ENCODE measurements at places on chromosomes 6 and 20.

- no peak for DNase-seq
Measured at GRCh38 chr20:58889798-58890517, 37.4 kb downstream of the GNAS start.

- no peak for DNase-seq
Measured at GRCh38 chr6:34530753-34531365, 25.3 kb downstream of the SPDEF start.

DNA sequence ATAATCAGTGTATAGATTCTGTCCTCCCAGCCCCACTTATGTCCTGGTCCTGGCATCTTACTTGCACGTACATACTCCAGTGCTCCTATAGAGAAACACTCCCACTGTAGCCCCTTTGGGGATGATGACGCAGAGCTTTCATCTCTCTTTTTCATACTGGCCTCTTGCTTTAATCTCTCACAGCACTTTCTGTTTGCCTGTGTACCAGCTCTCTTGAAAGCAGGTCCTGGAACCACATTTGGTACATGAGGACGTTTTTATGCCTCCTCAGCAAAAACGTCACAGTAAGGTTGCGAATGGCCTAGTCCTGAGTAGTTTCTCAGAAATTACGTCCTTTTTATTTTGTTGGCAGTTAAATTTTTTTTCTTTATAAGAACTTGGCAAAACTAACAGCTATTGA lies 10.8 kb downstream of the L3MBTL3 start:
- no peak for DNase-seq

- DNase-seq, result no peak
Measured at GRCh38 chr6:41939176-41939847, 2.3 kb downstream of the CCND3 start.

DNA sequence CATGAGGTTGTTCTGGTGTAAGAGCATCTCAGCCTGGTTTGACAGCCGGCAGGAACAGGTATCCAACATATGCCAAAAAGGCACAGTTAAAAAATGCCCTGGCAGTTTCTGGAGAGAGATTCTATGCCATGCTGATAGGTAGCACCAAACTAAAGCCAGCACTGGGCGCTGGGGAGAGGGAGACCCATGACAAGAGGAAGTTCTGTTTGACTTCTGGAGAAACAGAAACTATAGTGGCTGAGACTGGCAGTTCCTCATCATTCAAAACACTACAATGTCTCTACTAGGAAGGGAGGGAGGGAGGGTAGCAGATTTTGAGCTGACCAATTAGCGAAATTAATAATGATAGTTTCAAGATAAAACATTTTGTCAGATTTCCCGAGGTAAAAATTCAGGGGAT lies 174.1 kb downstream of the ADAT2 start:
- DNase-seq, result no peak

- no peak for DNase-seq
Measured at GRCh38 chr20:13271098-13271497, 50.0 kb downstream of the ISM1 start.

DNA sequence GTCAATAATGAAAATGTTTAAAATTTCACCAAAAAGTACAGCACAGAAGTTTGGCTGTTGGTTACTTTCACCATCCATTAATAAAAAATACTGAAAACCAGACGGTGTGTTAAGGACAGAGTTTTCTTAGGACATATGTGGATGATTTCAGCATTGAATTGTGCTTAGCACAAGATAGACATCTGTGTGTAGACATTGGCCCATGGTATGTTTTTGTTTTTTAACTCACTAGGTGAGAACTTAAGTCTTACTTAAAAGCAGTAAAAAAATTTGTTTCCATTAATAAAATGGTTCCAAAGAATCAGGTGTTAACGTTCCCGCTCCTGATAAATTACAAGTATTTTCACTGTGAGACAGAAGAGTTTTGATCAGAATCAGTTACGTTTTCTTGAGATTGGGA lies 4.2 kb downstream of the TBPL1 start:
- DNase-seq, result no peak

DNA sequence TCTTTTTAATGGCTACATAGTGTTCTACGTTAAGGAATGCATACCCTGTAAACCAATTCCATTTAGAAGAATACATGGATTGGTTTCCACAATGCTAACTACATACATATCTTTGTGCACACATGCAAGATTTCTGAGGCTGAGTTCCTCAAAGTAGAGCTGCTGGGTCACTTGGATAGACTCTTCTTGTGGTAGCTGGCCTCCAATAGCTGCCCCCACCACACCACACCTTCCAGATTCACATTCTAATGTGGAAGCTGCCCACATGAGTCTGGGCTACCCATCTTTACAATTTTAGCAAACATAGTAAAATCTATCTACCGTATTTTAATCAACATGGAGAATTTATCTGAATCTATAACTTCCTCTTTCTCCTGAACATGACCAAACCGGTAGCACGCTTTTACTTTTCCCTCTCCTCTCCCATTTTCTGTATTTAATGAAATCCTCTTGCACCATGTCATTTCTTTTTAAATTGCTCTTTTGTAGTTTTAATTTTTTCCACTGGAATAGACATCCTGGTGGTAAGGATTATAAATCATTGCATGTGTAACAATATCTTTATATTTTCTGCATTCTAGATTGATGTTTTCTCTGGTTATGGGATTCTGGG lies 74.7 kb upstream of the CITED2 start:
- no peak for DNase-seq

- no peak for DNase-seq
Measured at GRCh38 chr6:68458447-68458846, 176.6 kb upstream of the ADGRB3 start.

DNA sequence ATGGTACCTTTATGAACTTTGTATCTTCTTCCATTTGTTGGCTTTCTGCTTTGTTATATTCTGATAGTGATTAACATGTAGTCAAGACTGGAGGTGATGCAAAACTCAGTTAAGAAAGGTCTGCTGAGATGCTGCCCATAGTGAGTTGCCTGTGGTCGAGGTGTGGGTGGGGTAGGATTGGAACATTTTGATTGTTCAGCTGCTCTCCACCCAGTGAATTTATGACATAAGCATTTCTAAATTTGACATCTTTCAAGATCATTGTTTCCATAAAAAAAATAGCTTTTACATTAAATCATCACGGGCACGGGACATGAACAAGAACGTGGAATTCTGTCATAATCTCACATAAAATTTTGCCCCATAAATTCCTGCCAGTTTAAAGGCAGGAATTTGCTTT lies 146.6 kb upstream of the POU3F2 start:
- no peak for DNase-seq

- no peak for DNase-seq
Measured at GRCh38 chr6:47126647-47127391, 84.7 kb upstream of the ADGRF1 start.

GRCh38 chr6:455835-456234 lies 64.3 kb downstream of the IRF4 start:
- DNase-seq, result no peak

DNA sequence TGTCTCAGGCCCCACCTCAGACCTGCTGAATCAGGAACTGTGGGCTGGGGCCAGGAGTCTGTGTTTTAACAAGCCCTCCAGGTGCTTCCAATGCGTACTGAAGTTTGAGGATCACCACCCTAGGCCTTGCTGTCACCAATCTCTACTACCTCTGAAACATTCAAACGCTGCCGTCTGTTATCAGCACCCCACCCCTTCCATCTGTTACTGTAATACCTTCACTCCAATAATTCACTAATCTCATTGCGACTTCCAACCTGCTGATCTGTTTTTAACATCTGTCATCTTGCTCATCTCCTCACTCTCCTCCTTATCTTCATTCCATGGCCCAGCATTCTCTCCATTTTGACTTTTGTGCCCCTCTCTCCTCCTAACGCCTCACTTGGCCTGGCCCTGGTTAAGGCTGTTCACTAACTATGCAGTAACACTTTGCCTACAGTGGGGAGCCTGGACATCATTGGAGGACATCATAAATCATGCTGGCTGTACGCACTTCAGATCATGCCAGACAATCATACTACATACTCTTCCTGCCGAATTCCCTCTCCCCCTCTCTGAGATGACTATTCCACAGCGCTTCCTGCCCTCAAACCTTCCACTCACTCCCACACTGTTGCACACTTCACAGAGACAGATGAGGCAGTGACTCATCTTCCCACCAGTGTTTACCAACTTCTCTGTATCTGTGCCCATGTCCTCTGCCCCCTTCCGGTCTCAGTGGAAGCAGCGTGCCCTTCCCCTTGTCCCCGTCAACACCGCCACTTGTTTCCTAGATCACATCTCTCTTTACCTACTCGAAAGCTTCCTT lies 3.0 kb upstream of the GUCA1B start:
- no peak for DNase-seq

GRCh38 chr6:82038631-82039030 lies 208.9 kb downstream of the IBTK start:
- no peak for DNase-seq

DNA sequence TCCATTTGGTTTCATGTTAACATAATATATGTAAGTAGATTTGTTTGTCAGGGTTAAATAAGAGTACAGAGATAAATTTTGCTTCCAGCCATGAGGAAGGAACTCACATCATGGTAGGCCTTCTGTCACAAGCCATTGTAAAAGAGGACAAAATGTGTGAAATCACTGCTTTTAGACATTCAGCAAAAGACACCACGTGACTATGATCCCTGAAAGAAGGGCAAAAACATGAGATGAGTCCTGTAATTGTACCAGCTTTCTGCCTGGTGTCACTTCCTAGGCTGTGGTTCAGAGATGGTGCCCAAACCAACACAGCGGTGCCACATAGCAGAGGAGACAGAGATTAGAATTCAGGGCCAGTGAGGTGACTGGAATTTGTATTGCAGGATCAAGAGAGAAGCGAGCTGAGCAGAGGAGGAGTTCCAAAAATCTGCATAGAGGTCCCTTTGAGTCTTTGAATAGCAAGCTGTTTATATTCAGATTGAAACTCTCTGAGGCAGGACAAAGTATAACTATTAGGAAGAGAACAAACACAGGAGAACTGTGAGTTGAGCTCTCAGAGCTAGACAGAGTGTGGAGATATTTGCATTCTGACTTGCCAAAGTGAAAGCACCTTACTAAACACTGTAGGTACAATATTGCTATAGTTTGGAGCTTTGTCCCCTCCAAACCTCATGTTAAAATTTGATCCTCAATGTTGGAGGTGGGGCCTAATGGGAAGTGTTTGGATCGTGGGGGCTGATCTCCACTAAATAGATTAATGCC lies 52.6 kb upstream of the PDE7B start:
- no peak for DNase-seq

DNA sequence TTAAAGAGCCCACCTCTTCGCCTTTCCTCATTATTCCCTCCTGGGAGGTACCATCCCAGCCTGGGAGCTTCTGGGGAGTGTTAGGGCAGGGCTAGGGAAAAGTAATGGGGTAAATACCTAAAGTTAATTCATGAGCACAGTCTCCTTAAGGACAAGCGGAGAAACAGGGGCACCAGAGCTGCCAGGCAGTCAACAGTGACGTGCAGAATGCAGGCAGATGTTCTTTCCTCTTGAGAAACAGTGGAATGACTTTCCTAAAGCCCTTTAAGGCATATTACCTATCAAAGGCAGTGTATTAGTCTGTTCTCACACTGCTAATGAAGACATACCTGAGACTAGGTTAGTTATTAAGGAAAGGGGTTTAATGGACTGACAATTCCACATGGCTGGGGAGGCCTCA lies 76.3 kb downstream of the RNF144B start:
- no peak for DNase-seq

GRCh38 chr20:5626603-5627002 lies 123.6 kb upstream of the SHLD1 start:
- DNase-seq, result no peak

- no peak for DNase-seq
Measured at GRCh38 chr20:15220009-15220656, 882.7 kb upstream of the FLRT3 start.

DNA sequence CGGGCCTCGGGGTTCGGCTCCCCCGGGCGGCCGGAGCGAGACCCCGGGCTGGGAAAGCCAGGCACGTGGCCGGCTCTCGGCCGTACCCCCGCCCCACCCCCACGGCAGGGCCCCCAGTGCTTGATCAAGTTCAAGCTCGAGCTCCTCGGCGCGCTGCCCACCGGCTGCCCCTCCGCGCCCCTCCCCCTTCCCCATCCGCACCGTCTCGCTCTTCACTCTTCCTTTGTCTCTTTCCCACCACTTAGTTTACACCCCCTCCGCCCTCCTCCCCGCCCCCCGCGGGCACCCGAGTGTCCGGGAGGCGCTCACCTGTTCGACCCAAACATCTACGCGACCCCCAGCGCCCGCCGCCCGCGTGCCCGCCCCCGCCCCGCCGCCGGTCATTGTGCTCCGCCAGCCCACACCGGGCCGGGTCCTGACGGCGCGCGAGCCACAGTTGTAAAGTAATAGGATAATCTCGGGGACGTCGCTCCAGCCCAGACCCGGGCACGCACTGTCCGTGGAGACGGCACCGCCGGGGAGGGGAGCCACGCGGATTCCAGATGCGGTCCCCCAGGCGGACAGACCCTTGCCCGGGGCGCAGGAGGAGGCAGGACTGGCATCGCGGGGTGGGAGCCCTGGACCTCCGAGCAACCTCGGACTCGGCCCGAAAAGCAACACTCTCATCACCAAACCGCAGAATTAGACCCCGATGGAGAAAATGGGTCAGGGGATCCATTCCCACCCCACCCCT lies 100.7 kb downstream of the NOL4L start:
- DNase-seq, result peak; percentile 37

DNA sequence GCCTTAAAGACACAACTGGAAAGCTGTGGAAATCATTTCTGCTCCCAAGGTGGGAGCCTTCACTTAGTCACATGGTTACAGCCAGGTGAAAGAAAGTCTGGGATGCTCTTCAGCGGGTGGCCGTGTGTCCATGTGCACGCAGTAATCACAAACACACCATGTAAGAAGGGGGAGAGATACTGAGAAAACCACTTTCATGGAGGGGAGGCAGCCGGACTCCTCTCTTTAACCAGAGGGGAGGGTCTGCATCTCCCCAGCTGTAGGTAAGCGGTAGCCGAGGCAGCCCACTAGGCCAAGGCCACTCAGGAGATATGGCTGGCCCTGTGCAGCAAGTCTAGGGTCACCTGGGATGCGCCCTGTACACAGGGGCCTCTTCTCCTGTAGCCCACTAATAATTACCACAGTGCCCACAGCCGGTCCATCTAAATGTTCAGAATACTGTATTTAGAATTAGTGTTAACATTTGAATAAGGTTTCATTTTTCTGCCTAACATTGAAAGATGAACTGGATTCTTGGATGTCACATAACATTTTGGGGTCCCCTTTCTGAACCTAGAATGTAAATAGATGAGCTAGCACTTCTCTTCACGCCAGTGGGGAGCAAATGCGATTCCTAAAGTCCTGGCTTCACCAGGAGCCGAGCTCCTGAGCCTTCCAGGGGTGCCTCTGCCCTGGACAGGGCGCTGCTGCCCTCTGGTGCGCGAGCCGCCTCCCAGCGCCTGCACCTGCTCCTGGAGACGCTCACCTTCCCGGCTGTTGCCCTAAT lies 15.9 kb downstream of the GPR31 start:
- peak; percentile 53 for DNase-seq

DNA sequence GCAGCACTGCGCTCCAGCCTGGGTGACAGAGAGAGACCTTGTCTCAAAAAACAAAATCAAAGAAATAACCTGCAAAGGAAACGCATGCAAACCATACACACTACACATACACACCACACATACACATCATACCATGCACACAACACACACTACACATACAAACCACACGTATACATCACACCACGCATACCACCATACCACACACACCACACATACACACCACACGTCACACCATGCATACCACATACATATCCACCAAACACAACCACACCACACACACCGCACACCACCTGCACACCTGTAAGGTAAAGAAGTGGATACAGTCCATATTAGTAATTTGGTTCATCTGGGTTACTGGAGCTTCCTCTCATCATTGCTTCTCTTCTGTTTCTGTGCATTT lies 32.3 kb upstream of the F13A1 start:
- DNase-seq, result no peak
